ENCODE measurements at places on chromosomes 6 and 20.

DNA sequence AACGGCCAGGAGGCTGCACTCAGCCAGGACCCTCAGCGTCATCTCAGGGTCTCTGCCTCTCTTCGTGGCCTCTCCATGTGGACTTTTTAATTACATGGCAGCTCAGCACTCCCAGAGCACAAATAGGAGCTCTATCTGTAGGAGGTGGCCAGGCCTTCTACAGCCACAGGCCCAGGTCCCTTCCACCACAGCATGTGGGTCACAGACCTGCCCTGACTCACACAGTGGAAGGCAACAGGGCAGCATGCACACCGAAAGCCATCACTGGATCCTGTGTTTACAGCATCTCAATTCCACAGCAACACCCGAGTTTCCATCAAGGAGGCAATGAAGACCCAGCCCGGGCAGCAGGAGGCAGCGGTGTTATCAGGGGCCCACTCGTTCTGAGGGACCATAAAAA, 65.8 kb upstream of the CD93 start:
- no peak for DNase-seq

DNA sequence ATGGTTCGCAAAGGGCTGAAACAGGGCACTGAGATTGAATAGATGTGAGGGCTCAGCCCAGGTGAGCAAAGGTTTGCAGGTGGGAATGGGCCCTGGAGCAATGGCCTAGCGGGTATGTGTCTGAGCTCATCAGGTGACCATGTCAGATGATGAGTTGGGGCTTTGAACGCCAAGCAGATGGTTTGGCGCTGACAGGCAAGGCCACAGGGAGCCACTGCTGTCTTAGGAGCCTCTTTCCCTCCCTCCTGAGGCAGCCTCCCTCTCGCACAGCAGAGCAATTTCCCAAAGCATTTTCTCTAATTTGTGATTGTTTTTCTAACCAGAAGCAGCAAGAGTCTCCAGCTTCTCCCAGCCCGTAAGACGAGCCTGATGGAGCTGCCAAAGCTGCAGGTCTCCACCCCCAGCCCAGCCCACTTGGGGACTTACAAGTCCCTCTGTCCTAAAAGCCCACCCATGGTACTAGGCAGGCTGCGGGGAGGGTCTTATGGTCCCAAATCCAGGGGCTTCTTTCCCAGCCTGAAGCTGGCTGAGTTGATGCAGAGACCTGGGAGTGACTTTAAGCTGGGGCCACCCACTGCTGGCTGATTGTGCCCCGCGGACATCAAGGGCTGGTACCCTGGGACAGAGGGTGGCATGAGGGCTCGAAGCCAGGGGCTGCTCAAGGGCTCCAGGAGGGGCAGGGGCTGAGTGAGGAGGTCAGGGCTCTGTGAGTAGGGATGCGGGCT, 11.6 kb downstream of the CDH22 start:
- DNase-seq, result no peak

DNA sequence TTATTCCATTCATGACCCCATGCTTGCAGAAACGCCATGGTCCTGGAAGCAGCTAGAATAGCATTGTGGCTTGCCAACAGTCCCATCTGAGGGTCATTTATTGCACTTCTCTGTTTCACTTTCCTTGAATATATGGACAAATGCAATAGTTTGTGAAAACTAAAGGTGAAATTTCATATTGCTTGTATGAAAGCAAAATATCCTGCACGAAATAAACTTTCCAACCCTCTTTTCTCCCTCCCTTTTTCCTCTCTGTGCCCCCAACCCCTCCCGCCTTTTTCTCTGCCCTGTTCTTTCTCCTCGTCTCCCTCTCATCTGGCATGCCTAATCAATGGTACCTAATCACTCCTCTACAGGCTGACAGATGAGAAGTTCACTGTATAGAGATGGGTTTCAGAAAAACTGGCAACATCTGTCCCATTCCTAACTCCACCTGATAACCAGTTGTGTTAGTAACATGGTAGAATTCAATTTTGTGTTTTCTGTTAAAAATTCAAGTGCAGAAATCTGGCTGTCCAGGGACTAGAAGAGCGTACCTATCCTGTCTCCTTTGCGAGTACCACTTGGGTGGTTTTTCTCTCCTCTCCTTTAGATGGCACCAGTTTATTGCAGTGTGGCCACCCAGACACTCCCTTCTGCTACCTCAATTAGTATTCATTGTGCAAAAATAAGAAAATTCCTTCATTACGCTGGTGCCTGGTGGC, 198.6 kb downstream of the FOXA2 start:
- DNase-seq, result no peak

DNA sequence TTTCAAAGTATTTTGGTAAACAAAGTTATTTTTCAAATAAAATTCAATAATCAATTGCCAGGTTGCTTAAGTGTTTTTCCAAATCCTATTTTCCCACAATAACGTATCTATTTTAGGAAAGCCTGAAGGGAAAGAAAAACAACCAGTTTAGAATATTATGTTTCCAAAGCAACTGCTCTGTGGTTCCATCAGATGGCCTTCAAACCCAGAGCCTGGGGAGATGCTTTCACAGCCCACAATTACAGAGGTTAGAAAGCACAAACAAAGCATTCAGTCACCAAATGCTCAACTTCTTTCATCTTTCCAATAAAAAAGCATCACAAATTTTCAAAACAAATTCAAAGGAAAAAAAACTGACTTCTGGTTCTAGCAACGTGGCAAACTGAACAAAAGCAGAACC, 66.0 kb downstream of the ELOVL5 start:
- no peak for DNase-seq

DNA sequence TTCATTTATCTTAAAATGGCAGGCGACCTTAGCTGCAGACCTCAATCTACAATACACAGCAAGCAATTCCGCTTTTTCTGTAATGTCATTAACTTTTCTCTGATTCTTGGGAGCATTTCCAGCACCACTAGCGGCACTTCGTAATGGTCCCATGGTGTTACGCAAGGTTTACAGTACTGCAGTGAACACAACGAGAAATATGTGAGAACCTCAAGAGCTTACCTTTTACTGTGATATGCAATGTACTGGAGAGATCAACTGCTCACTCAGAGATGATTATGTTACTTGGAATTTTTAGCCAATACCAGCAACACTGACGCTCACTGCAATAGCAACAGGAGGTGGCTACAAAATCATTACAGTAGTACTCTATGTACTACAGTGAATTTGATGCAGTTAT, 2.8 kb upstream of the CEP43 start:
- DNase-seq, result no peak

DNA sequence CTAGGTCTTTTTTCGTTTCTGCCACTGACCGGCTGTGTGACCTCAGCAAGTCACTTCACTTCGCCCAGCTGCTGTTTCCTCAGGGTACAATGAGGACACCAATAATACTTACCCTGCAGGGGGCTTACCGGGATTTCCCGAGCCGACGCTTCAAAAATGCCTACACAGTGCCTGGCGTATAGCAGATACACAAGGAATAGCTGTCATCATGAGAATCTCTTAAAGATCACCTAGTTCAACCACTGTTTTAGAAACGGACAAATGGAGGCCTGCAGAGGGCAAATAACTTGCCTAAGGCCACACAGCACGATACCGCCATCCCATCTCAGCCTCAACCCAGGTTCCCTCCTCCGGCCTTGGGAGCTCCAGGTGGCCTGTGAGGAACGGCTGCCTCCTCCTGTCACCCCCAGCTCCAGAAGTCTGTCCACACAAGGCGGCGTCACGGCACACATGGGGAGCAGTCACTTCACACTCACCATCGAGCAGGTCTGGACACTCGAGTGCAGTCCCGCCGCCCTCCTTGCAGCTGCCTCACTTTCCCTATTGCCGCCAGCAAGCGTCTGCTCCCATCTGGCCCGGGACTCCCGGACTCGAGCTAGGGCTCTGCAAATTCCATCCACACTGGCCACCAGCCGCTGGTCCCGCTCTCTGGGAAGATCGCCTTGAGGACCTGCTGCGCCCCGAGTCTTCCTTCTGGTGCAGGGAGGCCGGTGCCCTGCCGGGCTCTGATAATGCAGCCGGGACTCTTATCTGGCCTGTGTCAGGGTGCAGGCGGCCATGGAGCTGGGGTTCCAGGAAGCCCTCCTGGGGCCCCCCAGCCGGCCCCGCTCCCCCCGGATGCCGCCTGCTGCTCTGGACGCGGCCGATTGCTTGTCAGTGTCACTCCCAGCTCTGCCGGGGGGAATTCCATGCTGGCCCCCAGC, at the start of gene RIPOR3:
Gene RIPOR3, minus strand, starts transcription at position 893 of the 923 bp plus-strand sequence. Its CDS starts 414 bp downstream, at position 479.
- DNase-seq, result no peak

- DNase-seq, result peak; percentile 96
These were observed 26.8 kb downstream of the HLA-E start for GRCh38 chr6:30515944-30516753.

GRCh38 chr20:17895641-17896171, 72.9 kb downstream of the SNX5 start:
- DNase-seq, result peak; percentile 75

DNA sequence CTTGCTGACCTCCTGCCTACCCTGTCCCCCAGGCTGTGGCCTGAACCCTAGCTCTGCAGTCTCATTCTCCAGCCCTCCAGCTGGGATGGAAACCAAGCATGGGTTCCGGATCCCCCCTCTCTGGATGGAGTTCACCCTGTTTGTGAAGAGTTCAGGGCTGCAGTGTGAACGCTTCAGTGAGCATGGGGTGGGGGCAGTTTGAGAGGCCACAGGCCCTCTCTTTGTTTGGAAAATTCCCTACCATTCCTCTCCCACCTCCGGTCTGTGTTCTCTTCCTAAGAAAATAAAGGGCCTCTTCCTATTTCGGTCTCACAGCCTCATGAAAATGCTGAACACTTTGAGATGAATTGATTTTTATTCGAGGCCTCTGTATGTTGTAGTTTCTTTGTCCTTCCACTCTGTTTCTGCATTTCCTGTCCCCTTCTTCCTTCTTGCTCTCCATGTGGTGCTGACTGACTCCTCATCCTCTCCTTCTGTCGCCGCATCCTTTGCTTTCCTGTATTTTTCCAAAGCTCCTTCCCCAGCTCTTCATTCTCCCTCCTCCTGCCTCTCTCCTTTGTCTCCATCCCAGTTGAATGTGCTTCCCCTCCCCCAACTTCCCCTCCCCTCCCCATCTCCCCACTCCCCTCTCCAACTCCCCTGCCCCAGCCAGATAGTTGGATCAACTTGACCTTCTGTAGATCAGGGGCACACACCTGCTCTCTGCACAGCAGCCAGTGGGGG, 2.4 kb upstream of the KCNK5 start:
- no peak for DNase-seq
